NCI-H1092 (cell line): ENCODE measurements at places on chromosomes 6 and 20.

- DNase-seq: no peak
Measured at GRCh38 chr6:135163440-135163738, 17.7 kb upstream of the MYB start.

GRCh38 chr20:57738484-57738883 is 28.7 kb upstream of the PMEPA1 start:
- no peak for DNase-seq

DNA sequence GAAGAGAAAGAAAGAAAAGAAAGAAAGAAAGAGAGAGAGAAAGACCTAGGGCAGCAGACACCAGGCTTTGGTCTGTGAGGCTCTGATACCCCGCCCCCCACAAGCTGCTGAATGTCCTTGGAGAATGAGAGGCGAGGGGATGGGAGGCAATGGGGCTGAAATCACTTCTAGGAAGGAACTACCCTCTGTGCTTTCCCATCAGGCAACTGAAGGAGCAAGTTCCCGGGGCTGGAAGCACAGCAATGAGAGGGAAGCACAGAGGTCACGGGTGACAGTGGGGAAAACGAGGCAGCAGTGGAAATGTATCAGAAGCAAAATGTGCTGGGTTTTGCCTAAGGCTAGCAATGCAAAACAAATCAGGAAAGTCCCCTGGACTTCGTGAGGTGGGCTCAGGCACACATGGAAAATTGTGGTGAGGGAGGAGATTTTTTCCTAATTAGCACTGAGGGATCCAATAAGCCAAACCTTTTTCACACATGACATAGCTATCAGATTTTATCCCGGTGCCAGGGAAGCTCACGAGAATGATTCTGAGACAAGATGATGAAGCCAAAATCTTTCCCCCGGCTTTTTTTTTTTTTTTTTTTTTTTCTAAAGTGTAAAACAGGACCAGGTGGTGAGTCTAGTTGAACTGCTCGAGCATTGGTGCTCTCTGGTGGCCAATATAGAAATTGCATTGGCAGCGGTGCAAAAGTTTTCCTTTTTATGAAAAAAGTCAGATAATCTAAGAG is 16.8 kb upstream of the ARFGEF2 start:
- peak; percentile 24 for DNase-seq

DNA sequence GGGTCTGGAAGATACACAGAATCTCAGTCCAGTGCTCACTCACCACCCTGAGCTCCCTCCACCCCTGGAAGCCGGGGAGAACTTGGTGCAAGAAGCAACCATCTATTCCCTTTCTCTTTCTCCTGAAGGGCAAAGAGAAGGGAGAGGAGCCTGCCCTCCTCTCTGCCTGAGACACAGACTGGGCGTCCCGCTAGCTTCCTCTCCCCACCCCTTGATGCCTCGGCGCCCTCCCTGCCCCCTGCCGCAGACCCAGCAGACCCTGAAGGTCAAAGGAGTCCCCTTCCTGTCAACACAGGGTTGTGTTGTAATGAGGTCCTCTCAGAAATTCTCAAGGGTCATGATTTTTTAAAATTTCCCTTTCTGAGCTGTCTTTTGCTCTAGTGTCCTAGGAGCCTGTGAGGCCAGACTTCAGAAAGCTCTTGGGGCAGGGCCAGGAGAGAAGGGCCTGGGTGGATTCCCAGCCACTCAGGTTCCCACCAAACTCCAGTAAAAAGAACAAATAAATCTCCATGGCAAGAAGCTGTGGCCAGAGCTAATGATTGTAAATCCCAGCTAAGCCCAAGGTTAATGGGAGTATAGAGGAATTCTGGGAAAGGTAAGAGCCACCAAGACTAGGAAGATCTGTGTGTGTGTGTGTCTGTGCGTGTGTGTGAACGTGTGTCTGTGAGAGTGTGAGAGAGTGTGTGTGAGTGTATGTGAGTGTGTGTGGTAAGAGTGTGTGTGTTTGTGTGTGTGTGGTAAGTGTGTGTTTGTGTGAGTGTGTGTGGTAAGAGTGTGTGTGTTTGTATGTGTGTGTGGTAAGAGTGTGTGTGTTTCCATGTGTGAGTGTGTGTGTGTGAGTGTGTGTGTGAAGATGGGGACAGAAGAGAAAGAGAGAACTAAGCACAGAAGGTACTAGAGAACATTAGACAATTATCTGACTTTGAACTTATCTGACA is 1.1 kb upstream of the JPH2 start:
- no peak for DNase-seq

DNA sequence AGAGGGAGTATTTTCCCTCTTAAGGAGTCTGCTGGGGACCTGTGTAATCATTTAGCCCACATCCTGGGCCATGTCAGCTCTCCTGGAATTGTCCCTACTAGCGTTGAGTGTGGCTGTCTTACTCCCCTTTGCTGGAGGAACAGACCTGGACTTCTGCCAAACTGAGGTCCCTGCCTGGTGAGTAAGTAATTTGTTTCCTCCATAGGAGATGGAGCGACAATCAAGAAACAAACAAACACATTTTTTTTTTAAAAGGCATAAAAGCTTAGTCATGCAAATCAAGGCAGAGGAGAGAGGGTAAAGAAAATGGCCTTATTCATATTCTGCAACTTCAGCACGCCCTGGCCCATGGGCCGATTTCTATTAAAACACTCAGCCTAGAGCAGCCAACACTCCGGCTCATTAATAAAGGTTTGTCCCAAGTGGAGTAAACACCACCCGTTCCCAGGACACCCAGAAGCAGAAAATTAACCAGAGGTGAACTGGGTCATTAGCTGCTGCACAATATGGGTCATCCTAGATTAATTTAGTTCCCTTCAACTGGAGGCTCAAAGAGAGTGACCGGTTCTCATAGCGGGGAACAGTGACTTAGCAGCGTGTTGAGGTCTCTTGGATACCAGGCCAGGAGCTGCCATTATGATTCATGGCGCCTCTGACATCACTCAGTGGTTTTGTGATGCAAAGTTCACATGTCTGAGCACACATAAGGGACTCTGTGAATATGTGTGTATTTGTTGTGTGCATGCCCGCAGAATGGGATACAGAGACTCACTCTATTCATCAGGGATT is 165.0 kb upstream of the SULF2 start:
- peak; percentile 3 for DNase-seq

DNA sequence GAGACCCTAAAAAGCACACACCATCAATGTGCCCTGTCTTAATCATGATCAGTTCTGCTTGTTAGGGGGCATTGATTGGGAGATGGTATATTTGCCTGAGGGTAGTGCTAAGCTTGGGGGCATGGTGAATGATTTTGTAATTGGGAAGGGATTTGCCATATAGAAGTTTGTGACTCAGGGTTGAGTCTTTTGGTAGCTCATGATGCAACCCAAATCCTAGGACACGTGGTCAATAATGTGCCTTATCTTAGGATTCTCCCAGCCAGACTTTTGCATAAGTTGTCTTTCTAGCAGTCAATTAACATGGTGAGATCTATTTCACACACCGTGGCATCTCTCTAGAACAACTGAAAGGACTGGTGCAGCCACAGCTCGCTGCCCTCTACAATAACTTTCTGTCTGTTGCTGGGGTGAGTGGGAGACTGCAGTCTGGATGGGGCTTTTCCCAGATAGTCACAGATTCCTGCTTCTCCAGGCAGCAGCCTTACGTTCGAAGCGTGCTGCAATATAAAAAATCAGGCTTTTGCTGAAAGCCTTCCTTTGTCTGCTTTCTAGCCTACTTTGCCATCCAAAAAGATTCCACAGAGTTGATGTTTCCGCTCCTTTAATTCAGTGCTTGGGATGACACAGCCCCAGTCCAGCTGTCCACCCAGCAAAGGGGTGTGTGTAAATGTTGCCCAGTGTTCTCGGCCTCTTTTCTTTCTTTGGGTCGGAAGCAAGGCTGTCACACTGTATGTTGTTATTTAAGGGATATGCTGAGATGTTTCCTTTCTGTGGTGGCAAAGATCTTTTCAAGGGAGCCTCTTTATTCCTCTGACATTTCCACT is 58.9 kb downstream of the ID4 start:
- DNase-seq: no peak

DNA sequence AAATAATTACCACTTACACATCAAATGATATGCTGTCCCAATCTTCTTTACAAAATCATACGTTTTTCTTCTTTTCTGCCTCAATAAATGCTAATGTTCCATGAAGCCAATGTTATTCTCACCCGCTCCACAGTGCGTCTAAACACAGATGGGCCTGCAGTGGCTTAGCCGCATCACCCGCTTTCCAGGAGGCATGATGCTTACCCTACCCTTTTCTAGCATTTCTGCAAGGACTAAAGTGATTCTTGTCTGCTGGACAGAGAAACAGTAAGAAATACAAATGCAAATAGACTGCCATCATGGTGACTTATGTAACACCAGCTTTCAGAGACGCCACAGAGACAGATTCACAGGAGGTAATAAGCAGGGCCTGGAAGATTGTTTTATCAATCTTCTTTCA is 104.4 kb downstream of the RNASET2 start:
- DNase-seq: no peak

- no peak for DNase-seq
Measured at GRCh38 chr6:41345901-41346300, 10.5 kb downstream of the NCR2 start.

DNA sequence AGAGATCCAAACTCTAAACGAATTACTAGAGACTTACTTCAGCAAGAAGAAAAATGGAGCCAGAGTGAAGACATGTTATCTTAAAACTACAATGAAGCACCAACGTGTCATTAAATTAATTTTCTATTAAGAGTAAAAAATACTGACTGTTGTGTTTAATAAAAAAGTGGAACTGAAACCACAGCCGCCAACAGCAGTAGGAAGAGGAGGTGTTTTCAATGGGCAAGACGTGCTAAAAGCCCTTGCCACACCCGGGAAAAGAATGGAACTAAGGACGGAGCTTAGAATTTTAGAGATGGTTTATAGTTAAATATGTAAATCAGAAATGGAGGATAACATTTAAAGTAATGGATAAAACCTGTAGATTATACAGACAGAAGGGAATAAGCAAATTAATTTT is 608.7 kb downstream of the TFAP2A start:
- DNase-seq: no peak

DNA sequence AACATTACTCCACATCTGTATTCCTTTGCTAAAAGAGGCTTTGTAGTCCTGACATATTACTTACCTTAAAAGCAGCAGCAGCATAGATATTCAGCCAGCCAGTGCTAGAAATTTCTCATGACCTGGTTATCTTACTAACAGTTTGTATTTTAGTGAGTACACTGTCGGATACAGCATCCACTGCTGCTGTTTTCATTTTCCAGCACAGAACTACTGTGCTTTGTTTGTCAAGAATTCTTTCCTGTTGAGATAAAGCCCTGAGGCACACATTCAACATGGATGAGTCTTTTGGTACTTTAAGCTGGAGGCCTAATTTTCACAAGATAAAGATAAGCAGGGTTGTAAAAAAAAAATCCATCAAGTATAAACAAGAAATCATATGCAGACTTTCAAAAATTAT is 311.2 kb upstream of the OPRM1 start:
- DNase-seq: no peak
